Kidney (tissue), 22 donors: ENCODE measurements at places on chromosomes 4 and X. TPM values are rescaled to one million over a fixed set of nuclear protein-coding genes. Genes with fewer than 3 reads are reported as not detected.

The PABPC1L2B gene
- not detected for total RNA-seq

The UGT2B10 gene
- not detected for total RNA-seq

The WAS gene
- total RNA-seq = 14.2 TPM

The SSX2B gene
- total RNA-seq = not detected

The AADAT gene
- total RNA-seq = 2.6 TPM

The FAM241A gene
- 2.9 TPM for total RNA-seq

The CLCN4 gene
- 7.3 TPM for total RNA-seq

The ASB9 gene
- 2.6 TPM for total RNA-seq

The GPC3 gene
- 43.0 TPM for total RNA-seq

The PNMA6A gene
- total RNA-seq = 4.2 TPM

DNA sequence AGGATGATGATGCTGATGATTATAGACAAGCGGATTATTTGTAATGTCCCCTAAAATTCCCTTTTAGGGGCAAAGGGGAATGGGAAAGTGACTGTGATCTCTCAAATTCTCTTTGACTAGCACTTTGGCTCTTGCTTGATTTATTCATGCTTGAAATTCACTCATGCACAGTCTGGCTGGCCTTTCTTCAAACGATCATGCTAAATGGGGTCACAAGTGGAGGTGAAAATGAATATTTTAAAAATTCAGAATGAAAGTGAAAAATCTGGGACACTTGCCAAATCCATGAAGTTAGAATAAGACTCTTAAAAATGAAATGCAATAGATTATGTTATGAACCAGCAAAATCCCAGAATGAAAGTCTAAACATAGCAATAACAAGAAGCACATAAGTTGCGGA is 173.4 kb upstream of the RAI2 start:
- no peak overlapping the region for H3K27ac ChIP-seq
- no peaks in the 10 kb centered on the region for H3K36me3 ChIP-seq
- DNase-seq = no peak
- no peak overlapping the region for H3K4me3 ChIP-seq
- peaks cover 4% of the 10 kb centered on the region for H3K27me3 ChIP-seq
- no peaks in the 10 kb centered on the region for H3K4me1 ChIP-seq

- H3K36me3 ChIP-seq = no peaks in the 10 kb centered on the region
- H3K4me3 ChIP-seq = no peak overlapping the region
- H3K27me3 ChIP-seq = no peaks in the 10 kb centered on the region
- no peak for DNase-seq
- H3K4me1 ChIP-seq = no peaks in the 10 kb centered on the region
Measured at GRCh38 chrX:152884171-152884570, 13.7 kb upstream of the ZNF185 start.

DNA sequence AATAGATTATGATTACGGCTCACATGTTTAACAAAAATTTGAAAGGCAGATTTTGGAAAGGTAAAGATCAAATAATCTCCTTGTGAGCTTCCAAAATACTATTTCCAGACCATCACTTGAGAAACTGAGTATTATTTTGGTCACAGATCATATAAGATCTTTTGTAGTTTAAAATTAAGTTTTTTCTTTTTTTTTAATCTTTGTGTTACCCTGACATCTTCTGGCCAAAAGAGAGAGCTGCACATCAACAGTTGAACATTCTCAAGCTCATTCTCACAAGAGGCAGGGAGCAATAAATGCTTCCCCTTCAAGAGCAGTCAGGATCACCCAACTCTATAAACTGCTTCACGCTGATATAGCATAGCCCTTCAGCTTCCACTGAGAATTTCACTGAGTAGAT is 15.9 kb downstream of the TMEM192 start:
- H3K27me3 ChIP-seq = no peaks in the 10 kb centered on the region
- no peak overlapping the region for H3K4me3 ChIP-seq
- DNase-seq = peak; percentile 56
- no peaks in the 10 kb centered on the region for H3K36me3 ChIP-seq

DNA sequence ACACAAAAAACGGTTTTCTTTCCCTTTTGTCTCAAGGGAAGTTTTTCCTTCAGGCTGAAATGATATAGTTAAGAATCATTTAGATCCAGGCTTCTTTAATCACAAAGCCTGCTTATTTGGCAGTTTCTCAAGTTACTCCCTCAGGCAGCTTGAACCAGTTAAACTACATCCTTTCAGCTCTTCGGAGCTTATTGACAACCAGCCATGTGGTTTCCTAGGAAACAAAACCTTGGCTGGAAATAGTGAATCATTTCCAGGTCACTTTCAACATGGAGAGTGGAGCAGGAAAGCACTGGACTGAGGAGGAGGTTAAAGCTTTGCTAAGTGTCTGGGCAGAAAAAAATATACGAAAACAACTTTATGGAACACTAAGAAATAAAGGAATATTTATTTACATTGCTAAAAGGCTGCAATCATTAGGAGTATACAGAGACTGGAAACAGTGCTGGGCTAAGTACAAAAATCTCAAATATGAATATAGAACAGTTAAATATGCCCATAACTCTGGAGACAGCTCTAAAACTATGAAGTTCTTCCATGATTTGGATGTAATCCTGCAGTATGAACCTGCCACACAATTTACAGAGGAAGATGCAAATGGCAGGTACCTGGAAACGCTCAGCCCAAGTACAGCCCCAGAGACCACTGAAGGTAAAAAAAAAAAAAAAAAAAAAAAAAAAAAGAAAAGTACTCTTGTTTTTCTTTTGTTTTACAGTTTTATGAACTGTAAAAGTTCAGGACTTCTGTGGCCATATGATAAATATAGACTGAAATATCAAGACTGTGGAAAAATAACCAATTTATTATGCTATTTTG is 23.2 kb upstream of the AASDH start:
- no peaks in the 10 kb centered on the region for H3K27me3 ChIP-seq
- peaks cover 9% of the 10 kb centered on the region for H3K4me1 ChIP-seq
- DNase-seq = peak; percentile 72
- no peak overlapping the region for H3K27ac ChIP-seq
- no peaks in the 10 kb centered on the region for H3K36me3 ChIP-seq

DNA sequence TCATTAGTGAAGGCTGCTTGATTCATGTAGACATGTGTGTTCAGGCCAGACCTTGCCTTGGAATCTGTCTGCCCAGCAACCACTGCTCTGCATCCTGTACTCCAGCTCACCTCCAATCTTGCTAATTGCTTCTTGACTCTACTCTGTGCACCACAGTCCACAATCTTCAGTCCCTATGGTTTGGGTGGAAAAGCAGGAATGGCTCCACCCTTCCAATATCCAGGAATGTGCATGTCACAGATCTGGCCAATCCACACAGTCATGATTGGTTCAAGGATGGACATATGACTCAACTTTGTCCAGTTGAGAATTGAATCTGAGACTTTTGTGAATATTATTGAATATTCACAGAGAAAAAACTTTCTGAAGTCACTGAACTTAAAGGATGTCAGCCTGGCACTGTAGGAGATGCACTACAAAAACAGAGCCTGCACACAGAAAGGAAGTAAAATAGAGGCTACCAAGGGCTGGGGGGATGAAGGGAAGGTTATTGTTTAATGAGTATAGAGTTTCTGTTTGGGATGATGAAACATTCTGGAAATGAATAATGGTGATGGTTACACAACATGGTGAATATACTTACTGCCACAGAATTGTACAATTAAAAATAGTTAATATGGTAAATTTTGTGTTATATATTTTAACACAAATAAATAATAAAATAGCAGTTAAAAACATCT is 161.3 kb upstream of the USP38 start:
- H3K4me3 ChIP-seq = no peak overlapping the region
- DNase-seq = no peak
- no peaks in the 10 kb centered on the region for H3K36me3 ChIP-seq
- H3K27ac ChIP-seq = no peak overlapping the region
- no peaks in the 10 kb centered on the region for H3K27me3 ChIP-seq

GRCh38 chr4:119933606-119934005 is 133.0 kb downstream of the MAD2L1 start:
- H3K27me3 ChIP-seq = no peaks in the 10 kb centered on the region
- H3K27ac ChIP-seq = no peak overlapping the region
- no peaks in the 10 kb centered on the region for H3K36me3 ChIP-seq

GRCh38 chrX:38656350-38656915 is 95.1 kb downstream of the TSPAN7 start:
- H3K4me1 ChIP-seq = no peaks in the 10 kb centered on the region
- no peak for DNase-seq
- H3K4me3 ChIP-seq = no peak overlapping the region

DNA sequence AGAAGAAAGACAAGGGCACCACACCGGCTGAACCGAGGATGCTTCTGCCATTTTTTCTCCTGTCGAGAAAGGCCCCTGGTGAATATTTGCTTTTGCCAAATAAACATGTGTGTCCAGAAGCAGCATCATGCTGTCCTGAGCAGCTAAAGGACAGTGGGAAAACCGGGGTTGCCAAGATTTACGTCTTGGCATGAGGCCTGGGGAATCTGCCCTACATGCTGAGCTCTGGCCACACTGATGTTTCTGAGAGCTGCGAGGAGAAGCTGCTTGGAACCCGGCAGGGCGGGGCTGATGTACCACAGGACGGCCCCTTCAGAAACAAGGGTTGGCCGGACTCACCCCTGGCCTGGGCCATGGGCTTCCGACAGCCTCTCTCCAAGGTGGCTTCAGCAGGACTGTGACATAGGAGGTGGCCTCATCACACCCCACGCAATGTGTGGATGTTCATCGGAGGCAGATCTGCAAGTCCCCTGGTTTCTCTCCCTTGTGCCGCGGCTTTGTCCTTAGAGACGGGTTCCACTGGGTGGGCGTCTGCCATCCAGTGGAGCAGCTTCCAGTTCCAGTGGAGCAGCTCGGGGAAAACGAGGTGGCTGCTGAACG is 42.2 kb upstream of the SORCS2 start:
- no peak overlapping the region for H3K4me3 ChIP-seq
- H3K27ac ChIP-seq = no peak overlapping the region
- H3K36me3 ChIP-seq = no peaks in the 10 kb centered on the region
- H3K27me3 ChIP-seq = no peaks in the 10 kb centered on the region
- no peak for DNase-seq

DNA sequence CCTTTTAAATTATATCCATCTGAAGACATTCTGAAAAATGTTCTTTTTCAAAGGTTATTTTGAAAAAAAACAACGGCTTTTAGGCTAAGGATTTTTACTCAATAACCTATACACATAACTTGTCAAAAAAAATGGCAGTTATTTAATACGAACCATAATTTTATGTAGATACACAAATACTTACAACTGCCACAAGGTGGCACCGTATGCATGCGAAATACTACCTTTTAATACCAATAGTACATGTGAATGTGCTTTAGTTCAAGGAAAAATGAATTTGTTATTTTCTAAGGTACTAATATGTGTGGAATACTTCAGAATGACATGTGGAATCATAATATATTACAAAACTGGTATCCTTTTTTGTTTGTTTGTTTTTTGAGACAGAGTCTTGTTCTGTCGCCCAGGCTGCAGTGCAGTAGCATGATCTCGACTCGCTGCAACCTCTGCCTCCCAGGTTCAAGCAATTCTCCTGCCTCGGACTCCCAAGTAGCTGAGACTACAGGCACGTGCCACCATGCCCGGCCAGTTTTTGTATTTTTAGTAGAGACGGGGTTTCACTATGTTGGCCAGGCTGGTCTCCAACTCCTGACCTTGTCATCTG is 4.6 kb upstream of the MAD2L1 start:
- no peak overlapping the region for H3K4me3 ChIP-seq
- no peaks in the 10 kb centered on the region for H3K27me3 ChIP-seq
- DNase-seq = peak; percentile 85
- no peaks in the 10 kb centered on the region for H3K36me3 ChIP-seq
- H3K27ac ChIP-seq = no peak overlapping the region

GRCh38 chrX:133384454-133384853 is 30.8 kb downstream of the GPC4 start:
- no peak for DNase-seq
- no peaks in the 10 kb centered on the region for H3K36me3 ChIP-seq
- no peaks in the 10 kb centered on the region for H3K4me1 ChIP-seq
- no peak overlapping the region for H3K4me3 ChIP-seq
- H3K27me3 ChIP-seq = peaks cover 2% of the 10 kb centered on the region

DNA sequence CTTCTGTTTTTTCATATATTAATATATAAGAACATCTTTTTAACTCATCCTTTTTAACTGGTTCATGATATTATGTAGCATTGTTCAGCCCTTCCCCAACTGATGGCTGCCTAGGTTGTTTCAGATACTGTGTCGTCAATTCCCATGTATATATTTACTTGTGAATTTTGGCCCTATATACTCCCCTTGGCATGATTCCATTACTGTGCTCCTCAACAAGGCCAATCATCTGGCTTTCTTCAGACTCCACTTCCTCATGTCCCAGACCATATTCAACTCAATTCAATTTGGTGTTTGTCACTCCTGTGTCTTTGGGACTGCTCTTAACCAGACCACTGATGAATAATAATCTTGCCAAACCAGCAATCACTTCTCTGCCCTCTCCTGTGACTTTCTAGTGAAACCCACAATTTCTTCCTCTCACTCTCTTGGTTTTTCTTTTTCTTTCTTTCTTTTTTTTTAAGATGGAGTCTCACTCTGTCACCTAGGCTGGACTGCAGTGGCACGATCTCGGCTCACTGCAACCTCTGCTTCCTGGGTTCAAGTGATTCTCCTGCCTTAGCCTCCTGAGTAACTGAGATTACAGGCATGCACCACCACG is 2.7 kb upstream of the WDR45 start:
- H3K4me1 ChIP-seq = no peaks in the 10 kb centered on the region
- no peaks in the 10 kb centered on the region for H3K27me3 ChIP-seq
- H3K27ac ChIP-seq = no peak overlapping the region
- no peak for DNase-seq
- peaks cover 2% of the 10 kb centered on the region for H3K36me3 ChIP-seq

- peaks cover 23% of the 10 kb centered on the region for H3K4me1 ChIP-seq
- no peaks in the 10 kb centered on the region for H3K27me3 ChIP-seq
- peak; percentile 62 for DNase-seq
- H3K27ac ChIP-seq = peak overlapping the region; percentile 29
- H3K4me3 ChIP-seq = peak overlapping the region; percentile 8
- no peaks in the 10 kb centered on the region for H3K36me3 ChIP-seq
Measured at GRCh38 chr4:87014284-87014782, 79.5 kb downstream of the AFF1 start.

GRCh38 chr4:38804654-38805295 is at the start of gene TLR1:
TLR1 (minus strand) TSS chr4:38804791; CDS start chr4:38798831, 5,960 bp downstream.
- H3K27me3 ChIP-seq = no peaks in the 10 kb centered on the region
- H3K27ac ChIP-seq = peak within 1 kb of the TSS; percentile 46
- DNase-seq = peak; percentile 61

GRCh38 chrX:6708676-6709380 is 173.9 kb upstream of the VCX3A start:
- no peak overlapping the region for H3K4me3 ChIP-seq
- no peak overlapping the region for H3K27ac ChIP-seq
- H3K36me3 ChIP-seq = no peaks in the 10 kb centered on the region
- no peaks in the 10 kb centered on the region for H3K4me1 ChIP-seq
- H3K27me3 ChIP-seq = no peaks in the 10 kb centered on the region
